Lung (tissue), 17 donors: ENCODE measurements at places on chromosomes 5 and 9. TPM values are rescaled to one million over a fixed set of nuclear protein-coding genes. Genes with fewer than 3 reads are reported as not detected.
A peak's percentile ranks its signal among the peaks of the same experiment; 100 is the strongest.

DNA sequence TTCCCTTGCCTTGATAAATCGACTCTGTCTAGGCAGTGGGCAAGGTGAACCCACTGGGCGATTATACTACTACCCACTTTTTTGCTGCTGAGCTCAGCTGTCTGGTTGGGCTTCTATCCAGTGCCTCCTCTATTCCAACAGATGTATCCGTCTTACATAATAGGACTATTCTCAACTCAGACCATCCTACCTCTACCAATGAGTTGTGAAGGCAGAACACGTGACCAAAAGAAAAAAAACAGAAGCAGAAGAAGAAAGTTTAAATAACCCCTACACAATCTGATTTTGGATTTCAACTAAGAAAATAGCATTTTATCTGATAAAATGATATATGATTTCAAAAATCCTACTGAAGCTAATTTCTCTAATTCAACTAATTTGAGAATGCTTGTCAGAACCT lies 16.2 kb upstream of the SHOC1 start:
- no peak for DNase-seq

DNA sequence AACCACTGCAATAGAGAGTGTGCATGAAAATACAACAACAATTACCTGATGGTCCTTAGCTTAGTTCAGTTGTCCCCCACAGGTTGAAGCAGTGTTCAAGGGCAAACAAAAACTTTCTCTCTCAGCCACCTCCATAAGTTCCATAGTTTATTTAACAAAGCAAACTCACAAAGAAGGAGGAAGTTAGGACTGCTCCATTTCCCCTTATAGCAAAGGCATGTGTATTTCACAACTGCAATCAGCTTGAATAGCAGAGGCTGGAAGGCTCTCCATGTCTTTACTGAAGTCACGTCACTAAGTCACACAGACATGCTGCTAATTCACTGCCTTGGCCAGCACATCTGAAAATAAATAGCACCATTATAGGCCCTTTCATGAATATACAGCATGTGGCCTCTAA lies 43.3 kb downstream of the DOCK8 start:
- DNase-seq = peak; percentile 29

The LRRC19 gene
- total RNA-seq = not detected

- no peak for DNase-seq
Observed at GRCh38 chr9:88672874-88673689, 138.1 kb downstream of the NXNL2 start.

The DBH gene
- 0.06 TPM for total RNA-seq

DNA sequence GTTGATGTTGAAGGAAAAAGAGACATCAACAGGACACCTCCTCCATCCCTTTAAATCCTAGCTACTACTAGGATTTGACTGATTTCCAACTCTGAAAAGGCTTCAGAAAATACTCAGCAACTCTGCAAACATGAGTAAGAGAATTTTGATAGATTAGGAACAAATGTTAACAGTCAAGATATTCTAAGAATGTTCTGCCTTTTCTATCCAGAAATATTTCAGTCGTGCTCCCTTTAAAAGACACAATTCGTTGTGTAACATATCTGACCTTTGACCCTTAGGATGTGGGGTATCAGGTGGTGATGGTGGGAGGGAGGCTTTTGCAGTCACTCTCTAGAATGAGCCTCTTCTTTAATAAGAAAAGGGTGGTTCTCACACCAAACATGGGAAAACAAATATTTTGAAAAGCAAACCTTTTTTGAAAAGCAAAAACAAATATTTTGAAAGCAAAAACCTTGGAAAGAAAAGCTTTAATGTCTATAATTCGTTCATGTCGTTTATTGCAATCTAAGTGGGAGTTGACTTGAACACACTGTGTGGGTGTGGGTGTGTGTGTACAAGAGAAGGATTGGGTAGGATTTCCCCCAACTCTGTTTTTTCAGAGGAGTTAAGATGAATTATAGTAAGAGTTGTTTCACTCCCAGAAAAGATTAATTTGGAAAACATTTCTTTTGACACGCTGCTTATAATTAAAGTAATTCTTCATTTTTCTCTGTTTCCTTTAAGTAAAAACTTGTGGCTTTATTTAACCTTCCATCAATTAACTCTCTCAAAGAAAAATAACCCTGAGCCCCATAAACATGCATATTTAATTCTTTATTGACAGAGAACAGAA lies 152.8 kb downstream of the TMEM167A start:
- peak; percentile 50 for DNase-seq

DNA sequence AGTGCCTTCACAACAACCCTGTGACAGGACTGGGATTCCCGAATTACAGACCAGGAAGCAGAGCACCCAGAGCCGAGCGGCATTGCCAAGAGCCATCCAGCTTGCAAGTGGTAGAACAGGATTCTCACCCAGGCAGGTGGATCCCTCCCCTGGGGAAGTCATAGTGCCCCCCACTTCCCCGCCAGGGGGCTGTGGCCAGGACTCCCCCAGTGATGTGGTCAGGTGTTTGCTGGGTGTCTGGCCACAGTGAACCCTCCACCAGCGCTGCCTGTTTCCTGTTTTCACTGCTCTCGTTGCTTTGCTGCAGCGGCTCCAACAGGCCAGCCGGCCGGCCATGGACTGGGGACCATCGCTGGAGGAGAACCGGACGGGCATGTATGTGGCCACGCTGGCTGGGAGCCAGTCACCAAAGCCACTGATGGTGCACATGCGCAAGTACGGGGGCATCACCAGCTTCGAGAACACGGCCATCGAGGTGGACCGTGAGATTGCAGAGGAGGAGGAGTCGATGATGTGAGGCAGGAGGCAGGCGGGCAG lies 19.3 kb downstream of the SLC6A7 start:
- peak; percentile 61 for DNase-seq

GRCh38 chr5:1652873-1653697 lies 129.3 kb upstream of the LPCAT1 start:
- peak; percentile 54 for DNase-seq

The GHR gene
- 4.7 TPM for total RNA-seq

The CTSV gene
- 0.43 TPM for total RNA-seq

The PCDHB1 gene
- 0.28 TPM for total RNA-seq

GRCh38 chr5:143180751-143181150 lies 222.7 kb downstream of the NR3C1 start:
- no peak for DNase-seq

DNA sequence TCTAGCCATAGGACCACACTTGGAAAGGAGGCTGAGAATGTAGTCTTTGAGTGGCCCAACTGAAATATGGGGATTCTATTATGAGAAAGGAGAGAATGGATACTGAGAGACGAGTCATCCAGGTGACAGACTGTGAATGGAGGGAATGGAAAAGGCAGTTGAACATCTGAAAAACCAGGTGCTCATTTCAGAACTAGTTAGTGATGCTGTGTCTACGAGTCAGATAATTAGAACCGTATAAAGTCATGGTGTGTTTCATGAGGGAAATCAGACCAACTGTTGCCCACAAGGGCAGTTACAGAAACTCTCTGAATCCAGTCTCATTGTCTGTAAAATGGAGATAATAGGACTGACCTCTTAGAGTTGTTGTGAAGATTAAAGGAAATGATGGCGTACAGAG lies 86.5 kb downstream of the EGFLAM start:
- no peak for DNase-seq

DNA sequence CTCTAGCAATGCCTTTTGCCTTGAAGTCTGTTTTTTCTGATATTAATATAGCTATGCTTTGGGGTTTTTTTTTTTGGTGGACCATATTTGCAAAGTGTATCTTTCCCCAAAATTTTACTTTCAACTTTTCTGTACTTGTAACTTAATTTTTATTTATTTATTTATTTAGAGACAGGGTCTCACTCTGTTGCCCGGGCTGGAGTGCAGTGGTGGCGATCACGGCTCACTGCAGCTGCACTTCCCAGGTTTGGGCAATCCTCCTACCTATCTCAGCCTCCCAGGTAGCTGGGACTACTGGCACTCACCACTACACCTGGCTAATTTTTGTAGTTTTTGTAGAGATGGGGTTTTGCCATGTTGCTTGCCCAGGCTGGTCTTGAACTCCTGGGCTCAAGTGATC lies 20.8 kb downstream of the PRRT1B start:
- no peak for DNase-seq

- no peak for DNase-seq
Observed at GRCh38 chr9:105697871-105698270, 3.5 kb downstream of the TMEM38B start.

- DNase-seq = no peak
Observed at GRCh38 chr5:180155365-180155926, 53.6 kb downstream of the RASGEF1C start.

DNA sequence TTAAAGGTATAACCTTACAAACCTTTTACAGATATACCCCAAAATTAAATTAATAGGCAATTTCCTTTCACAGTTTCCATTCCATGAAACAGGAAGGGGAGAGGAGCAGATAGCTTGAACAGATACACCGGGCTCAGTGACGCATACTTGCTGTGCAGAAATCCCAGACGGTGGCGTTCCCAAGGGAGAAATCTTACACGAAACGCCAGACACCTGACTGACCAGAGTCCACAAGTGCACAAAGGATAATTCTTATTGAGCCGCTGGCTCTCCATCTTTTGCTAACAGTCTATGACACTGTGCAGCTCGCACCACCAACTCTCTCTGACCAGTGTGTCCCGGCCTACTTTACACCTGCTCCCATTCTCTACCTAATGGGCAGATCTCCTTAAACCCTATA lies 37.4 kb downstream of the PTCH1 start:
- DNase-seq = no peak

- DNase-seq = no peak
Observed at GRCh38 chr5:33662722-33663427, 222.1 kb downstream of the TARS1 start.

The PCSK1 gene
- total RNA-seq = 3.3 TPM

DNA sequence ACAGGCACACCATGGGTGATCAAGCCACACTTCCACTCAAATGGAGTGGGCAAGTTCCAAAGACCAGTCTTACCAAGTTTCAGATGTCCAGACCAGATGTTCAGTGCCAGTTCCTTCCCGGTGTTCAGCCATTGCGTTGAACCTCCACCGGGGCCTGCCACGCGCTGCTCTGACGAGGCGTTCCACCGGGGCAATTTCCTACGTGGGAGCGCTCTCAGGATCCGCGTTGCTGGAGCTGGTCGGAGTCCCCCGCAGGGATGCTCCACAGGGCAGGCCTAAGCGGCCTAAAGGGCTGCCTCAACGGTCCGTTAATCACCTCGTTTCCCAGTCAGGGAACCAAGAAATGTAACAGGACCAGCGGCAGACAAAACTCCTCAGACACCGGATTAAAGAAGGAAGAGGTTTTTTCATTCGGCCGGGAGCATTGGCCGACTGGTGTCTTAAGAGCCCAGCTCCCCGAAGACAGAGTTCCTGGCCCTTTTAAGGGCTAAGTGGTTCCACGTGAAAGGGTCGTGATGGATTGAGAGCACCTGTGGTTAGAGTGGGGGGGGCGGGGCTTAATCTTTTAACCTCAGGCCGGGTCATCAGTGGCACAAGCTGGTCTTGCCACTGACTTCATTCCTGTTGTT lies 35.7 kb upstream of the PPP1R26 start:
- no peak for DNase-seq

DNA sequence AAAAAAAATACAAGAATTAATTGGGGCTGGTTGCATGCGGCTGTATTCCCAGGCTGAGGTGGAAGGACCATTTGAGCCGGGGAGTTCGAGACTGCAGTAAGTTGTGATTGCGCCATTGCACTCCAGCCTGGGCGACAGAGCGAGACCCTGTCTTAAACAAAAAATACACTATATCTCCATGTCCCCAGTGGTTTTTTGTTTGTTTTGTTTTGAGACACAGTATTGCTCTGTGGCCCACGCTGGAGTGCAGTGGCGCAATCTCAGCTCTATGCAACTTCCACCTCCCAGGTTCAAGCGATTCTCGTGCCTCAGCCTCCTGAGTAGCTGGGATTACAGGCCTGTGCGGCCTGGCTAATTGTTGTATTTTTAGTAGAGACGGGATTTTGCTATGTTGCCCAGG lies 1.2 kb downstream of the COQ4 start:
- no peak for DNase-seq

GRCh38 chr9:2024888-2025782 lies 10.0 kb downstream of the SMARCA2 start:
- DNase-seq = no peak

DNA sequence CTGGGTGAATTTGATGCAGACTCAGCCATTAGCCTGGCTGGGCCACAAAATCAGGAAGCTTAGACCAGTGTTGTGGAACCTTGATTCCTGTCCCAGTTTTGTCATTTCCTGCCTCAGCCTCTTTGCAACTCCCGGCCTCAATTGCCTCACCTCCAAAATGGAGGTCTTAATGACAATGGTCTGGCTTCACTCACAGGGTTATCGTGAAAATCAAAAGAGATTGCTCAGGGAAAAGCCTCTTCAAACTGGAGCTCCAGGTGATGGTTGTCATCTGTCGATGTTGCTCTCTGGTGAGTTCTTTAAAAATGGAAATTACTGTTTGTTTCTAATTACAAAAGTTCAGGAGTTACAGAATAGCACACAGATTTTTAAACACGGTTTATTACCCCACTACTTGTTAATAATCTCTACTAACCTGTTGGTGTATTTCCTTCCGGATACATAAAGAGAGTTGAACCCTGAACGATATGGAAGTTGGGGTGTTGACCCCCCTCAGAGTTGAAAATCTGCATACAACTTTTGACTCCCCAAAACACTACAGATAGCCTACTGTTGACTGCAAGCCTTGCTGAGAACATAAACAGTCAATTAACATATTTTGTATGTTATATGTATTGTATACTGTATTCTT lies 109.9 kb upstream of the CPEB4 start:
- DNase-seq = no peak

DNA sequence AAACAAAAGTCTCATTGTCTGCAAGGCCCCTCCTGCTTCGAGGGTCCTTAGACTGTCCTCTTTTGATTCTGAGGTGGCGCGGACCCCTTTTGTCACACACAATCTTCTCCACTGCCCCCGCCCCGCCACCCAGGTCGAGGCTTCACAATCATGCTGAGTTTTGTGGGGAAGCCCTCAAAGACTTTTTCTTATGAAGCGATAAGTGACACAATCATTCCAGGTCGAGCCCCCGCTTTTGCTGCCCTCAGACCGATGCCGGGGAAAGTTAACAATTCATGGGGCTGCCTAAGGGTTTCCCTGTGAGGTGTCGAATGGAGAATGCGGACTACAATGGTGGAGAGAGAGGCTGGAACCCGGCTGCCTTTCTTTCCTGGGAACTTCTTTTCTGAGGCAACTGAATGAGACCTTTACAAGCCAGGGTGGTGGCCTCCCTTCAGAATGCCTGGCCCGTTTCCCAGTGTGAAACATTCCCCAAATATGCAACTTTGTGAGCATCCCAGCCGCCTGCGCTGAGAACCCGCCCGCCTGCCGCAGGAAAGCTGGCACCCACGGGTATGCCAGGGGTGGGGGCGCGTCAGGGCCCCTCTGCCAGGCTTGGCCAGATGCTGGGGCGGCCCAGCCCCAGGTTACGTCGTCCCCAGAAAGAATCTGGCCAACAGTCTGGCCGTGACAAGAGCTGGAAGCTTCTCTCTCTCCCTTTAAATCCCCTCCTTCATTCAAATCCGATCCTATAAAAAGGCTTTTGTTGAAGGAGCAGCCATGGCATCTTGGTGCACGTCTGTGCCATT lies 71.9 kb downstream of the MAP1B start:
- DNase-seq = peak; percentile 68

The ADAMTSL1 gene
- 2.2 TPM for total RNA-seq

DNA sequence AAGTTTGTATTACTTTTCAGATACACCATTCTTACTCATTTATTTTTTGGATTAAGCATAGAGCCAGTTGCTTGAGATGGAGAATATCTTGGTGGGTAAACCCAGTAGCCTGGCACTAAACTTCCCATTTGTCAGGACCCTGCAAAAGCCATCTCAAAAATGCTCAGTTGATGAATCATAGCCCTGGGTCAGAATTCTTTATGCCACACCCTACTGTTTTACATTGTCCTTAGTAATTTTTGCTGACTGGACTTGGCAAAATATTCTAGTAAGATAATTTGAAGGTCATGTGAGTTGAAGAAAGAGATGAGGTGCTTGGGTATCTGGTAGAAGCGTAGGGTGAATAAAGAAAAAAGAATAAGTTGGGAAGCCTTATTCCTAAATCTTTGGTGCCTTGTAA lies 50.7 kb downstream of the C7 start:
- no peak for DNase-seq
